Left cardiac atrium (tissue), 4 donors: ENCODE measurements at places on chromosomes 7 and 10. TPM values are rescaled to one million over a fixed set of nuclear protein-coding genes. Genes with fewer than 3 reads are reported as not detected.
A peak's percentile ranks its signal among the peaks of the same experiment; 100 is the strongest.

- DNase-seq, result peak; percentile 82
Measured at GRCh38 chr10:35640474-35640873, 1.6 kb downstream of the FZD8 start.

DNA sequence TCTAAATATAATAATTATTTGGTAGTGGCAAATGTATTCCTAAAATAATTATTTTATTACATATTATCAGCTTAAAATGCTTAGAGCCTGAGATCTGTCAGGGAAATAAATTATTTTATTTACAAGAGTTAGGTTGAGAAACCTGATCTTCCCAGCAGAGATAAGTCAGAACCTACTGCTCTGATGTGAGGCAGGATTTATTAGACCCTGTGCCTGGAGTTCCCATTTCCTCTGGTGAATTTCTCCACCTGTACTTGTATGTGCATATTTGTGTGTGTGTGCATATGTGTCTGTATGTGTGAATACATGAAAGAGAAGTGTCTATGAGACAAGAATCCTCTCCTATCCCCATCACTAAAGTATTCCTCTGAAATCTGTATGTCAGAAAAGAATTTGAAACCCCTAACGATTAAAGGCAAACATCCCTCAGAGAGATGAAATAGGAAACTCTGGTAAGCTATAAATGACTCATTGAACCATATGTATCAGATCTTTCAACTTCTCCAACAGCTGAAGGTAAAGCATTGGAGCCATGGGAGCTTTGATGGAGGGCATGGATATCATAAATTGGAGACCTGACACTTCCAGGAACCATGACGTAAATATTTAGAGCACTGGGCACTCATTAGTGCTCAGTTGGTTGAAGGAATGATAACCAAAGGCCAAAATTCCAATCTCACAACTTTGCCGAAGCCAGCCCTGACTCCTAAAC lies 190.9 kb downstream of the XPNPEP1 start:
- DNase-seq, result no peak

The LLCFC1 gene
- total RNA-seq, result not detected

- peak; percentile 64 for DNase-seq
Measured at GRCh38 chr10:104325436-104326435, 12.5 kb downstream of the ITPRIP start.

- DNase-seq, result no peak
Measured at GRCh38 chr7:128059143-128059988, 28.1 kb upstream of the LRRC4 start.

The TLX1 gene
- not detected for total RNA-seq

GRCh38 chr10:86058964-86059363 lies 307.6 kb downstream of the GRID1 start:
- no peak for DNase-seq

The SUN3 gene
- total RNA-seq, result not detected
